HEK293T (cell line): ENCODE measurements at places on chromosomes 12 and 14.

- DNase-seq: no peak
Measured at GRCh38 chr12:42182394-42182793, 37.7 kb upstream of the GXYLT1 start.

GRCh38 chr12:59027199-59027598 is 106.9 kb upstream of the LRIG3 start:
- DNase-seq: no peak

- peak; percentile 63 for DNase-seq
Measured at GRCh38 chr12:7907009-7907408, 29.0 kb downstream of the SLC2A3 start.

GRCh38 chr14:54697803-54698202 is 130.9 kb downstream of the SAMD4A start:
- DNase-seq: no peak

GRCh38 chr14:77123381-77124325 is 17.9 kb downstream of the ZDHHC22 start:
- no peak for DNase-seq

DNA sequence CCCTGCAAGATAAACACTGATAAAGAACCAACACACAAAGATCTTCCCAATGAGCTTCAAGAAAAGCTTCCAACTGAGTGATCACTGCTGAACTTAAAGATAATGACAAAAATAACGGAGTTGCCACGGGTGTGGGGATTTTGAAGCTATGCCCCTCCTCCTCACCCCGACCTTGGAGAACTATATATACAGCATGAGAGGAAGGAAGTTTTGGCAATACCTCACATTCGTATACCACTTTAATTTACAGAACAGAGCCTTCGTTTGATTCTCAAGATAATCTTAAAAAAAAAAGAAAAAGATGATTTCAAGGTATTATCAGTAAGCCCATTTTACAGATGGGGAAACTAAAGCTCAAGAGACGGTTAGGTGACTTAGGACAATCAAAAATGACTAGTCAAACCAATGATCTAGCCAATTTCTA is 715 bp downstream of the NEK9 start:
- DNase-seq: no peak

GRCh38 chr12:120350576-120351350 is 18.2 kb downstream of the MSI1 start:
- DNase-seq: no peak

GRCh38 chr14:51495319-51495718 is 156.4 kb upstream of the FRMD6 start:
- no peak for DNase-seq

DNA sequence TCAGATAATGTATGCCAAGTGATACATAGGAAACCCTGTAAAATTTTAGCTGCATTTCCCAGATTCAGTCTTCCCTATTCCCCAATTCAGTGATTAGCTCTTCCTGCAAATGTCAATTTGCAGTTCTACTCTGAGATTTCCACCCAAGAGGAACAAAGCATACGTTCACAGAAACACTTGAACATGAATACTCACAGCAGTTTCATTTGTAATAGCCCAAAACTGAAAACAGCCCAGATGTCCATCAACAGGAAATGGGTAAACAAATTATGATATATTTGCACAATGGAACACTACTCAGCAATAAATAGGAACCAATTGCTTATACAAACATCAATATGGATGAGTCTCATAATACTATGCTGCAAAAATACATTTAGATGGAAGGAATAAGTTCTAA is 194.2 kb downstream of the GXYLT1 start:
- no peak for DNase-seq

- DNase-seq: no peak
Measured at GRCh38 chr12:106910202-106910601, 45.5 kb upstream of the TMEM263 start.

DNA sequence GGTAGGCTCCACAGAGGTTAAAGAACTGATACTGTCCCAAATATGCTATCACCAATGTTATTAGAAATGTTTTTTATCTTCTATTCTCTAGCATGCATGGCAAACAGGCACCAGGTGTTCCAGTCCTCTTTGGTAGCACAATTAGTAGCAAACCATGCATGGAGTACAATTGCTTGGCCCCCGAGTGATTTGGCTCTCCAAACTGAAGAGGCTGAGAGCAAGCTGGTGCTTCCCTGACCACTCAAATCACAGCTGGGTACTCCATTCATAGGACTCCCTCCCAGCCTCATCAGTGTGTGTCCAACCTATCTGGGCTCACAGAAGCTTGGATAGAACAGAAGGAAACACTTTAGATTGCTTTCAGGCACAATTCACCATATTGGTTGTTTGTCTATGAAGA is 93.4 kb downstream of the DIO2 start:
- no peak for DNase-seq

GRCh38 chr12:21330682-21331253 is 3.9 kb downstream of the SLCO1A2 start:
- no peak for DNase-seq

DNA sequence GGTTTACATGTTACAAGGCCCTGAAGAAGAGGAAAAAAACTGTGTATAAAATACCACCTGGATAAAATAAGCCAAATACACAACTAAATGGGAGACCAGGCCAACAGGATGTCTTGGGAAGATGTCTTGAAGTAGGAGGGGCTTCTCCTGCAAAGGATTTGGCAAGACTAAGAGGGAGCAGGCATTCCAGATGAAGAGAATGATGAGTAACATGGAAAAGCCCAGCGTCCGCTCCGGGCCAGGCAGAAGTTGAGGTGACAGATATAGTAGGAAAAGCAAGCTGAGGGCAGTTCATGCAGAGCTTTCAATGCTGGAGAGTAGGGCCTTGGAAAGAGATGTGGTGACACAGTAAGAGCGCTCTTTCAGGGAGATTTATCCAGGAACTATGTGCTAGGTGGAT is 16.1 kb upstream of the EIF4B start:
- no peak for DNase-seq

- DNase-seq: no peak
Measured at GRCh38 chr12:14284184-14284722, 81.2 kb upstream of the ATF7IP start.

DNA sequence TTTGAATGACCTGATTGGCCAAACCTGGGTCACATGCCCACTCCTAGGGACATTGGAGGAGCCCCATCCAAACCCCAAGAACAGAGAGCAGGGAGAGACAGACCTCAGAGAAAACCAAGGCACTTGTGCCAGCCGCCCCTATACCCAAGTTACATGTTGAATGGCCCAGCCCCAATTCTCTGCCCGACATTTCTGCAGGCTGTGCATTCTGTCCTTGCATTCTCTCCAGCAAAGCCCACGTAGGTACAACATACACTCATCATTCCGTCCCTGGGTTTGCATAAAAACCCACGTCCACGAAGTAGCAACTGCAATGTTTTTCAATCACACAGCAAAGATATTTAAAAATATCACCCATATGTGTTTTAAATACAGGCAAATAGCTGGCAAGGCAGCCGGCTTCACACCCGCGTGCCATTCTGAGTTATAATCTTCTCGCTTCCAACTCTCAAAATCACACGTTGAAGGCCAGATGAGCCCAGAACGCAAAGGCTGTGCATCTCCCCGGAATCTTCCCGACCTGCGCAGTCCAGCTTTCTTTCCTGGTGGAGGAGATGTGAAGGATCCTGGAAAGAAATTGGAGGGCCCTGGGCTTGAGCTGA is 91.7 kb upstream of the MYL2 start:
- no peak for DNase-seq
